Activated T-cell treated with anti-CD3 and anti-CD28 coated beads, Interleukin-2, amount 50 U/mL, for 48 hours (primary cell): ENCODE measurements at places on chromosomes 12 and 14.

- DNase-seq: no peak
Measured at GRCh38 chr12:102957339-102958050, at the start of gene ASCL1. Gene ASCL1, plus strand, starts transcription at chr12:102957674. Its CDS starts 571 bp downstream, at chr12:102958245.

- peak; percentile 38 for DNase-seq
Measured at GRCh38 chr14:81435391-81436295, 35.5 kb upstream of the STON2 start.

DNA sequence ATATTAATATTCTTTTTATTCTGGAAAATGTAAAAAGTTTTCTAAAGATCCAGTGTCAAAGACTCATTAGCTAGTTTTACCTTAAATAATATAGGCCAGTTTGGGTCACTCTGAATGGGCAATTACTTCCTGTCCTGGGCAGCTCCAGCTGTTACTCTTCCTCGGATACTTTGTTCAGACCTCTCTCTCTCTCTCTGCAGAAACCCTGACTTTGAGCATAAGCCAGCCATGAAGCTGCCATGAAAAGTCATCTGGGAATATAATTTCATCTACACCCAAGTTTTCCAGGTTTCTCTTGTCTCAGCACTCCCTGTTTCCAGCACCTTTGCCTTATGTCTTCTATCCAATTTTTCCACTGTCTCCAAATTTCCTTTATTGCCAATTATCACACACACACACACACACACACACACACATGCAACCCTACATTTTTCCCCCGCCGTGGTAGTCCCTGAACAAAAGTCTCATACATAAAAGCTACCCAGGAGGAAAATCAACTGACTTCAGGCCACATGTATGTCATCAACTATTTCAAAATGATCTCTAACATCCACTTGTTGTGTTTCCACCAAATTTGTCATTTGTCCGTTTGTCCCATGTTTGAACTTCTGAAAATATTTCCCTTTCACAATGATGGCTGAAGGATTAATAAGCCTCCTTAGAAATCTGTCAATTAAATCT, 318.1 kb downstream of the SSPN start:
- no peak for DNase-seq

DNA sequence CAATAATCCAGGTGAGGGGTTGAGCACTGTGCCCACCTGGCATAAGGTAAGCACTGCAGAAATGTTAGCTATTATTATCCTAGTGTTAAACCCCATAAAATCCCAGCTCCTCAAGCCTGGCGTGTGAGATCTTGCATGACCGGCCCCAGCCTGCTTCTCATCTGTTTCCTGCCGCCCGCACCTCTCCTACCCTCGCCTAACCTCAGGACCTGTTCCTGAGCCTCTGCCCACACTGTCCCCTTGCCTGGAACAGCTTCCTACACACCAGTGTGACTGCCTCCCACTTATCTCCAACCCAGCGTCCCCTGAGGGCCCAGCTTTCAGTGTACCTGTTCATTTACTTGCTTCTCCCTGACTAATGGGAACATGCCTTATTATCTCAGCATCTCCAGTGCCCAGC, 24.7 kb downstream of the ISCA2 start:
- no peak for DNase-seq

DNA sequence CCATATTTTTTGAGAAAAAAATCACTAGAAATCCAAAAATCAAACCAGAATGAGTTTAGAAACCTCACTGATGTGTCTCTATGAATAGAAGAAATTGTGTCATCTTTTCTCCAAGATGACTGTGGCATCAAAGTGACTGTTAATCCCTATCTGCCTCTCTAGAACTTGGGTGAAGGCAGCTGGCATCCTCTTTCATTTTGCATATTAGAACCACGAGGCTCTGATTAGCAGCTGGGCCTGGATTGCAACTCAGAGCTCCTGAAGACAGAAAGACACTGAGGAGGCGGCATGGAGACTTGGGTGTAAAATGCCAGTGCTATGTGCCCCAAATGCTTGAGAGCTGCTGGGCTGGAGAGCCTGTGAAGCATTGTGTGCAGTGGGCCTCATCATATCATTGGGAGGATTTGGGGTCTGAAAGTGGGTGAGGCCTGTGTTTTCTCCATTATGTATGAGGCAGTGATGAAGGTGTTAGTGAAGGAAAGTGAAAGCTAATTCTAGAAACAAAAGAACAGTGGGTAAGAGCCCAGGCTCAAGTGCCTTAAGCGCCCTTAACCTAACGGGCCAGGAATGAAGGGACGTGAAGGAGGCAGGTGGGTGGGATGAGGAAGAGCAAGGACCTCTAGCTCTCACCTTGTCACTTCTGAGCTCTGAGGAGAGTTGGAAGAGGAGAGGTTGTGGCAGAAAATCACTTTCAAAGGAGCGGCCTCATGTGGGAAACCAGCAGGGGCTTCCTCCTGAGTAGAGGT, 26.2 kb downstream of the NKX2-8 start:
- no peak for DNase-seq

DNA sequence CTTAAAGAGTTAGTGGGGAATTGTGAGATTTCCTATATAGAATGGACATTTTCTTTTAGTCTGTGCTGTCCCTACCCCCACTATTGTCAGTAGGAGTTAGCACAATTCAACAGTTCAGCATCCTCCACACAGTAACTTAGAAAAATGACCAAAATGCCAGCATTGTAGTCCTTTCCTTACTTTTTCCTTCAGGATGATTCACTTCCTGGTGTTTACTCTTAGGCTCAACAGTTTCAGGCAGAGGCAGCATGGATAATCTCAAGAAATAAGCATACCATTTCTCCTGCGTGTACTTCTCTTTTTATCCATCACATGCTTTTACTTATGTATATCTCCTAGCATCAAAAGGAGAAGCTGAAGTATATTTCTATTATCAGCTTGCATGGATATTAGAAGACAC, 683.4 kb downstream of the SLC16A7 start:
- DNase-seq: no peak

GRCh38 chr12:63882844-63883243, 38.3 kb downstream of the SRGAP1 start:
- DNase-seq: no peak

DNA sequence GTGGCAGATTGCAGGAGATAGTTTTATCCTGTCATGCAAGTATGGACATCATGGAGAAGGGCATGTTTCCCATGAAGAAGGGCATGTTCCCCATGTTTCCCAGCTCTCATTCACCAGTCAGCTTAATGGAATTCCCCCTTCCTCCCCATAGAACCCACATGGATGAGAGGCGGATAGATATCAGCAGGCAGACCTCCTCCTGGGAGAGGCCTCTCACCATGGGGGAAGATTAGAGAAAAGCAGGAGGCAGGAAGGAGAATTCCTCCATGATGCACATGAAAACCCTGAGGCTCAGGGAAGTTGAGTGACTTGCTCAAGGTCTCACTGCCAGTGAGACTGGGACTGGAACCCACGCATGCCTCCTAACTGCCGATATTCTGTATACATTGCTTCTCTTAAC, 92.9 kb upstream of the FOXN3 start:
- DNase-seq: no peak

DNA sequence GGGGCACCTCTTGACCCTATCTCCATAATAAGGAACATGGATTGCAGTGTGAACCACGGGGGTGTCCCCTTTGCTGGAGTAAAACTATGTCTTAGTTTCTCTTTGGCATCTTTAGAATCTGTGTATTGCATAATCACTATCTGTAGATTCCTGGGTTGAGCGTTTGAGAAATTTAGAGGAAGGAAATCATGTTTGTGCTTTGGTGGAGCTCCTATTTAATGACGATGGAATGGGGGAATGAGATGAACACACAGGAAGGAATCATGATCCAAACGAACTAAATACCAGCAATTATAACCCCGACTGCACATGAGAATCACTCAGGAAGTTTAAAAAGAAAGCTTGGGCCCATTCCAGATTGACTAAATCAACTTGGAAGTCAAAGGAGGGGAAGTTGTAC, 1.3 kb upstream of the MYG1 start:
- no peak for DNase-seq

GRCh38 chr12:69840727-69841126, 15.7 kb downstream of the MYRFL start:
- DNase-seq: no peak

DNA sequence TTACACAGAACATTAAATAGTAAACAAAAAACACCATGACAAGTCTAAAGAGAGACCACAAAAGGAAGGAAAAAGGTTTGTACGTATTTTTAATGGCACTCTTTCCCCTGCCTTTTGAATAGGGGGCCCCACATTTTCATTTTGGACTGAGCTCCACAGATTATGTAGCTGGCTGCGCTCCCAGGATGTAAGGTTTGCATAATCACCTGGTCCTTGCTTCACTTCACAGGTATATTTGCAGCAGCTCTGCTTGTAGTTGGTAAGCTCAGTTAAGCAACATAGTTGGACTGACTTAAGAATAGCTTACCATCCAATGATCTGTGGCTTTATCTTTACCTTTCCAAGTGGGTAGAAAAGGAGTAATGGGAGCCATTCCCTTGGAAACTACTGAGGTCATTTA, 454.7 kb downstream of the APAF1 start:
- DNase-seq: no peak

DNA sequence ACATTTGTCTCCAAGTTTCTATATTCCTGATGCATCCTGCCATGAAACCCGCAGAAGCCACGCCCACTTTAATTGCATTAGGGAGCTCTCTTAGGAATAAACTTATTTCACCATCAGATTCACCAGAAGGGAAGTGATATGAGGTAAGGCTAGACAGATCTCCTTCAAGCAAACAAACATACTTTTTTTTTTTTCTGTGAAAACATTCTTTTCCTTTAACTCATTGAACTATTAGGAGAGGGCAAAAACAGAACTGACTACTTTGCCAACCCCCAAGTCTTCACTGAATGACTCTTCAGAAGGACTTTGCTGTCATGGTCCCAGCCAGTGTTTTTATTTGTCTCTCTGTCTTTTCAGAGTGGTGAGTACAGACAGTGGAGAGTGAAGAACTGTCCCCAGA, 48.4 kb downstream of the GTF2A1 start:
- no peak for DNase-seq

DNA sequence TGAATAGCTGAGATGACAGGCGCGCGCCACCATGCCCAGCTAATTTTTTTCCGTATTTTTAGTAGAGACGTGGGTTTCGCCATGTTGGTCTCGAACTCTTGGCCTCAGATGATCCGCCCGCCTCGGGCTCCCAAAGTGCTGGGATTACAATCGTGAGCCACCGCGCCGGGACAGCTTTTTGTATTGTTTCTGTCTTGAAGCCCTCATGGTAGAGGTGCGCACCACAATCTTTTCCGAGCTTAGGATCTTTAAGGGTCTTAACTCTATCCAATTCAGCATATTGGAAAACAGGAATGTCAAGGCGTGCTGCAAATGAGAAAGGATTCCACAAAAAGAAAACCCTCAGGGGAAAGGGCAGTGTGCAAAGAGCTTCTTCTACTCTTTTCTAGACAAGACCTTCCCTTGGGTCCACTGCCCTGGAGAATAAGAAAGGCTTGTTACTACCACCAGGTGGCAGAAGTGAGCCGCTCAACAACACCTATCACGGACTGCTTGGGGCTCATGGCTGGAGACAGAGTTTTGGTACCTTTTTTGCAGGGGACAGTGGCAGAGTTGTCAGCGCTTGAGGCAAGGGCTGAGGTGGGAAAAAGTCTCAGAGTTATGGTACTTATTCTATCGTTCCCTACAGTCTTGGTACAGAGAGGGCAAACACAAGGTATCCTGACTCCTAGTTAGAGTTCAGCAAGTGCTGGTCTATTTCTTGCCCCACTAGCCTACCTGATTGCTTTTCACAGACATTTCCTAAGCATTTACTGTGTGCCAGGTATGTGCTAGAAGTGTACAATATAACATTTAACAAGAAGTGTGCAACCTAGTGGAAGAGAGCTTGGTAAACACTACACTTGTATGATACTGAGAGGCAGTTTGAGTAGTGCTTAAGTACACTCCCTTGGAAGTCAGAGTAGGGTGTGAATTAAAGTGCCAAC, 16.4 kb upstream of the SP7 start:
- DNase-seq: peak; percentile 88

GRCh38 chr12:25207846-25208245, 12.8 kb downstream of the ETFRF1 start:
- DNase-seq: no peak

GRCh38 chr12:31589904-31590641, 863 bp downstream of the DENND5B start:
- peak; percentile 54 for DNase-seq

GRCh38 chr14:99450266-99450665, 30.4 kb downstream of the SETD3 start:
- DNase-seq: no peak

DNA sequence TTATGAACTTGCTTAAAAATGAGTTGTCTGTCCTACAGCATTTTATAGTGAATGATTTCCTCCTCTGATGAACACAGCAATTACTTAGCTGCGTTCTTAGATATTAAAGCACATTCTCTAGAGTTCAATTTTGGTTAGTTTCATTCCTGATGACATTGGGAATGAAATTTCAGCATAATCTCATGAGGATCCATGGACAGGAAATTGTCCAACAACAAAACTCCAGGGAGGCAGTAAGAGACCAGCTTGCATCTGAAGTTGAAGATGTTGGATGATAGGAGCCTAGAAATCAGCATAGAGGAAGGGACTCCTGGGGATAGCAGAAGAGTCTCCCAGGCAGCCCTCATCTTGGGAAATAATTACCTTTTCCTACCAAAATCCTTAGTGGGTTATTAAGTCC, 128.7 kb upstream of the RAP1B start:
- no peak for DNase-seq

DNA sequence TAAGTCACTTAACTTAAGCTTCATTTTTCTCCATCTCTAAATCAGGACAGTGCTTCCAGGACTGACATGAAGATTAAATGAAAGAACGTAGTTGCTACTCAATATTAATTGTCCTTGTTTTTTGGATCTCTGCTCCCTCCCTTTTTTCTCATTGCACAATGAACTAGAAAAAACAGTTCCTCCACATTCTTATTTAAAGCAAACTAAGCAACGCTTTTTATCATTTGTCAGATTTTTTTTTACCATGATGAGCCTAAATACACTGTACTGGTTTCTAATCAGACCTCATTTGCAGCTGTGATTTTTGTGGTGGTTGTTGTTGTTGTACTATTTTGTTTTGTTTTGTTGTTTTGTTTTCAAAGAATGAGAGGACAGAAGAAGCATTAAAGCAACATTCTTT, 23.2 kb upstream of the PARP11 start:
- DNase-seq: no peak

GRCh38 chr14:38210587-38211216, 3.0 kb downstream of the SSTR1 start:
- peak; percentile 22 for DNase-seq

GRCh38 chr14:72880820-72881219, 13.1 kb downstream of the DPF3 start:
- DNase-seq: no peak

GRCh38 chr12:70332236-70332635, 33.9 kb upstream of the KCNMB4 start:
- no peak for DNase-seq

- DNase-seq: no peak
Measured at GRCh38 chr12:47955059-47955458, 8.3 kb upstream of the TMEM106C start.

DNA sequence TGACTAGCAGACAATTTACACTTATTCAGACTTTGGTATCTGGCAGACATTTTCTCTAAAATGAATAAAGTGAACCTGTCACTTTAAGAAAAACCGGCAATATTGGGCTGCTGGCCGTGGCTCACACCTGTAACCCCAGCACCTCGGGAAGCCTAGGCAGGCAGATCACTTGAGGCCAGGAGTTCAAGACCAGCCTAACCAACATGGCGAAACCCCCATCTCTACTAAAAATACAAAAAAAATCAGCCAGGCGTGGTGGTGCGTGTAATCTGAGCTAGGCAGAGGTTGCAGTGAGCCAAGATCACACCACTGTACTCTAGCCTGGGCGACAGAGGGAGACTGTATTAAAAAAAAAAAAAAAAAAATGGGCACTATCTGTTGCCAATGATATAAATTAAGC, 11.5 kb downstream of the DUSP16 start:
- DNase-seq: no peak
